Upper lobe of right lung (tissue), 1 donor: ENCODE measurements at places on chromosomes 6 and 20. TPM values are rescaled to one million over a fixed set of nuclear protein-coding genes. Genes with fewer than 3 reads are reported as not detected.

- peak; percentile 70 for DNase-seq
Measured at GRCh38 chr6:215335-216034, 76.8 kb upstream of the DUSP22 start.

- no peak for DNase-seq
Measured at GRCh38 chr6:11208267-11208666, 24.2 kb downstream of the NEDD9 start.

GRCh38 chr6:71028236-71028876, 71.5 kb upstream of the B3GAT2 start:
- no peak for DNase-seq

DNA sequence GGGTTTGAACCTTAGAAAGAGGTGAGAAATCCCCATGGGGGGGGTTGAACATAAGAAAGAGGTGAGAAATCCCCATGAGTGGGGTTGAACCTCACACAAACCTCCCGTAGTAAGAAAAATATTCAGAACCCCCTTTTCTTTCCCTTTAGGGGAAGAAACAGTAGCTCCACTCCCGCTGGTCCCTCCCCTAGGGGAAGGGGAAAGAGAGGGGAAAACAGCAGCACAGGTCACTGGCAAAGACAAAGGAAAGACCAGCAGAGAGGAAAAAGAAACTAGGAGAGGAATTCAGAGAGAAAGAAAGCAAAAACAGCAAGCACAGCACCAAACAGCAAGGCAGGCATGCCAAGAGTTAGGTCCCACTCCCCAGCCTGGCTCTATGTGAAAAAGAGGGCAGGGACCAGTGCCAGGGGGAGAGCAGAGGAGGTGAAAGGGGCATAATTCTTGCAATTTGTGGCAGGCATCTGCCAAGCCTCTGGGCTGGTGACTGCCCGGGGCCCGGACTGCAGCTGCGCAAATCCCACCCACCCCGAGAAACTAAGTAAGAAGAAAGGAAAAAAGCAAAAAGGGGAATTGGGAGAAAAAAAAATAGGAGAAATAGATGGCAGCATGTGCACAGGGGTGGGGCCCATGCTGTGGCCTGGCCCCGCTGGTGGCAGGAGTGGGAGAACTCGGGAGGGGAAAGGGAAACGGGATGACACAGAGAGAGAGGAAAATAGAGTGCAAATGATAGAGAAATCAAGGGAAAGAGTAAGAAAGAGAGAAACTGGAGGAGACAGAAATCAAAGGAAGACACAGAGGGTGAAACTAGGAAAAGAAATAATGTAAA, 15.1 kb upstream of the GOPC start:
- DNase-seq = no peak

- no peak for DNase-seq
Measured at GRCh38 chr6:21713481-21713880, 119.9 kb downstream of the SOX4 start.

- no peak for DNase-seq
Measured at GRCh38 chr6:54361734-54362133, 53.5 kb downstream of the TINAG start.

Gene SIRPA
- total RNA-seq = 93.8 TPM

GRCh38 chr20:38790200-38791053, 15.1 kb upstream of the PPP1R16B start:
- DNase-seq = no peak

GRCh38 chr6:41488433-41489119, 57.6 kb upstream of the FOXP4 start:
- no peak for DNase-seq

Gene GNL1
- total RNA-seq = 54.8 TPM

GRCh38 chr6:144248003-144248402, 37.1 kb upstream of the UTRN start:
- DNase-seq = no peak

GRCh38 chr6:23752414-23752813, 373.6 kb upstream of the NRSN1 start:
- no peak for DNase-seq

DNA sequence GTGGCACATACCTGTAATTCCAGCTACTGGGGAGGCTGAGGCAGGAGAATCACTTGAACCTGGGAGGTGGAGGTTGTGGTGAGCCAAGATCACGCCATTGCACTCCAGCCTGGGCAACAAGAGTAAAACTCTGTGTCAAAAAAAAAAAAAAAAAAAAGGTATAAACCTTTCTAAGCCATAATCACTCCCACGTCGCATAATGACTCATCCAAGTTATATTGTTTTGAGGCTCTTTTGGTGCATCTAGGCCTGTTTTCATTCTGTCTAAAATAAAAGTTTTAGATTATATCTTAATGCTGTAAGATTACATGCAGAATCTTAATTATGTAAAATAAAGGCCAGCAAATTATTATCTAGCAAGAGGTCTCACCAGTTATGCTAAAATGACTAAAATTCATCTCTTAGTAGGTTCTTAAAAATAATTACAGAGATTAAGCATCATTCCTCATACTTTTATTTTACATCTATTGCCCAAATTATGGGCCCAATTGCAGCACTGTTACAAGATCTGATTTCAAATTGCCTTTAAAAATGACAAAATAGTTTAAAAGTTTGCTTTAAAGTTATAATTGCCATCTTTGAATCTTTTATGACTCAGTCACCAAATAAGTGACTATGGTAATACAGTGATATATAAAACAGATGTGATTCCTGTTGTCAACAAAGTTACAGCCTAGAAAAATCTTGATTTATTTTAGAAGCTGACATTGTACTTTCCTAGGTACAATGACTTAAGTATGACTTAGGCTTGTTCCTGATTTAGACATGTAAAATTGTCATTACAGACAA, 10.4 kb upstream of the SUMO4 start:
- DNase-seq = no peak

- DNase-seq = no peak
Measured at GRCh38 chr6:116714761-116715160, 33.8 kb downstream of the KPNA5 start.

GRCh38 chr6:83770910-83771309, 62.0 kb upstream of the SNAP91 start:
- no peak for DNase-seq

Gene UBE2C
- total RNA-seq = 1.4 TPM

GRCh38 chr6:45185403-45186251, 142.5 kb upstream of the RUNX2 start:
- DNase-seq = no peak

- no peak for DNase-seq
Measured at GRCh38 chr6:12331474-12331873, 41.3 kb downstream of the EDN1 start.

DNA sequence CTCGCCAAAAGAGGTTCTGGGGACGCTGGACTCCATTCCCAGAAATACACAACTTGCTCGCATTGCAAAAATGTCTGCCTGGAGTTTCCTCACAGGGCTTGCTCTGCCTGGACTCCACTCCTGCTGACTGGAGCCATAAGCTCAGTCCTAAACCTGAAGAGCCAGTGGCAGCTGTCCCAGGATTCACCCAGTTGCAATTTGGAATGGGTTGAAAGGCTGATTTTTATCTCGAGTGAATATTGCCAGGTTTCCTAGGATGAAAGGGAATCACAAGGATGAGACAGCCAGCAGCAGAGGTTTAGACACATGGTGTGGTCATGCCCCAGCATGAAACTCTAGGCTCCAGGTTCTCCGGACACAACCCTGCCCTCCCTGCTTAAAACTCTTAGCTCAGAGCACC, 223.3 kb downstream of the BMP7 start:
- peak; percentile 1 for DNase-seq

DNA sequence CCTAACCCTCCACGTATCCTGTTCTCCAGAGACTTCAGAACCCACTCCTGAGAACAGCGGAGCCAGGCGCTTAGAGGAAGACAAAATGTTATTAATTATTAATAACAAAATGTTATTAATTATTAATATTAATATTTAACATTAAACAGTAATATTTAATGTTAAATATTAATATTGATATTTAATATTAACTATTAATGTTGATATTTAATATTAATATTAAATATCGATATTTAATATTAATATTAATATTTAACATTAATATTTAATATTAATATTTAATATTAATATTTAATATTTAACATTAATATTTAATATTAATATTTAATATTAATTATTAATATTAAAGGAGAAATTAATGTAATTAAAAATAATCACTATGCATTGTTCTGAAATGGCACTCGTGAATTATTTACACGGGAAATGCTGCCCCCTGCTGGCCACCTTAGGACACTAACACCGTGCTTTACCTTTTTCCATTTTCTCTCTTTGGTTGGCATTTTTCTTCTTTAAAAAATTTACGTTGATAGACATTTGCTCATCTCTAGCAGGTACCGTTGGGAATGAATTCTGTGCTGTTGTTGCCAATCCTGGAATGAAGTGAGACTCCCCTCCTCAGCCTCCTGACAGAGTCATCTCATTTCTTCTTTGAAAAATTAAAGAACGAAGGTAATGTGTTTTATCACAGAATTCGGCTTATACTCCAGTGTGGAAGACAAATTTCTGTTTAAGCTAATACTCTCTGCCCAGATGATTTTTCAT, 7.5 kb upstream of the GGTLC1 start:
- peak; percentile 76 for DNase-seq

Gene LKAAEAR1
- not detected for total RNA-seq

DNA sequence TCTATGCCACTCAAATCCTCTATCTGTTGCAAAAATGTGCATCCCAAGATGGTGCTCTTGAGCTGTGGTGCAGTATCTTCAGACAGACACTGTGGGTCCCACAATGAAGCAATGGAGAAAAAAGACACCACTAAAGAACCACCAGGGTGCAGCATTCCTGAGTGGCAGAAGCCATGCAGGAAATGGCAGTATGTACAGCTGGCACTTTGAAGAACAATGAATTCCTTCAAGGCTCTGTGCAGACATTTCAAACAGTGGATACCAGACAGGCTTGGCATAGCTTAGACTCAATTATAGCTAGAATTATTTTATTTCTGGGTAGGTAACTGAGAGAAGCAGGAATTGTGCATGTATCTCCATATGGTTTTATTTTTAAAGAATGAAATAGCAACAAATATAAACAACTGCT, 24.0 kb upstream of the HDAC2 start:
- DNase-seq = no peak

DNA sequence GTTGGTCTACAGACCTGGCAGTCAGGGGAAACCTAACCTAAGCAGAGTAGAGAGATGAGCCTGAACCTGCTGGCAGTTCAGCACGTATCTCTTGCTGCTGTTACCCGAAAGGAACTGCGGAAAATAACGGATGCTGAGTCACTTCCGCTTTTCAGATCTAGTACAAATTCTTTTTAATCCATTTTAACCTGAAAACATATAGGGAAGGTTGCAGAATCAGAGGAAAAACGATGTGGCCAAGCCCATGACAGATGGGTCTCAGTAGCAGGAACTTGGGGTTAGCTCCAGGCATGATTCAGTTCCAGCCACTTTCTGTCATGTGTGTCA, 351.9 kb upstream of the PRND start:
- DNase-seq = no peak

Gene HTR1E
- total RNA-seq = not detected

- DNase-seq = no peak
Measured at GRCh38 chr20:44838521-44838920, 28.2 kb upstream of the RIMS4 start.

- DNase-seq = no peak
Measured at GRCh38 chr6:107124934-107125348, 9.6 kb upstream of the BEND3 start.

DNA sequence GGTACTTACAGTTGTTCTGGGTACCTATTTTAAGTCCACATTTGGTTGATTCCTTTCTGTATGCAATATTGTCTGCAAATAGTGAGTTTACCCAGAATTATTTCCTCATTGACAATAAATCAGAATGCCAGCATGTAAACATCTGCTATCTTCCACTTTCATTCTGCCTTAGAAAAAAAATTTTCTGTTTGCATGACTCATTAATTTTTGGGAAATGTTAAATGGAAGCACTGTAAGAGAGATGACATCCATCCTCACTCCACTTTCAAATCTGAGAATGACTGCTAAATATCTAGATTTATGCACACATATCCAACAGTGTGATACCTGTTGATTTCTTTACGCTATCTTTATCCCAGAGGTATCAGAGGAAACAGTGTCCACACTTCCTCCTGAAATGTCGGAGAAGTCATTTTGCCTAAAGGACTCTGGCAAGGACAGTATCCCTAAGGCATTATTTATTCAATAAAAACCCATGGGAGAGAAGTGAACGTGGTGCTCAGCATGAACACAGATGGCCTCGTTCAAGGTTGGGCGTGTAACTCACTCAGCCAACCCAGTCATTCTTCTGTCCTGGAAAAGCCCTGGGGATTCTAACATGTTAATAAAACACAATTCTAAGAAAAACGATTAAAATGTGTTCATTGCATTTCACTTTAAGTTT, 780.9 kb downstream of the QKI start:
- no peak for DNase-seq

Gene CLDN20
- not detected for total RNA-seq

Gene SLC17A2
- total RNA-seq = not detected

Gene EYA2
- 1.8 TPM for total RNA-seq

Gene SRSF6
- total RNA-seq = 145 TPM

Gene CFB
- 74.9 TPM for total RNA-seq

DNA sequence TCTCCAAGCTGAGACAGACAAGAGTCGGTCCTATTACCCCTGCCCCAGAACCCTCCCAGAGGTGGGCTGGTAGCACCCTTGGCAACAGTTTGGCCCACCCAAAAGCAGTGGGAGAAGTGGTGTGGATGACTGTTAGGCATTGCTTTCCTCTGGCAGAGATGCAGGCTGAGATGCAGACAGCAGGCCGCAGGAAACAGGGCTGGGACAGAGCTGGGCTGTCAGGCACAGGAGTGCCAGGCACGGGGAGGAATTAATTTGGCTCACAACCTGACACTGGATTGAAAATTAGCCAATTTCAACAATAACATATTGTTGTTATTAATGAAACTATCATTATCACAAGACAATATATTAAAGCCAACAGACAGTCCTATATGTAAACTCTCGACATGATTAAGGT, 15.7 kb upstream of the SIRT5 start:
- DNase-seq = no peak

DNA sequence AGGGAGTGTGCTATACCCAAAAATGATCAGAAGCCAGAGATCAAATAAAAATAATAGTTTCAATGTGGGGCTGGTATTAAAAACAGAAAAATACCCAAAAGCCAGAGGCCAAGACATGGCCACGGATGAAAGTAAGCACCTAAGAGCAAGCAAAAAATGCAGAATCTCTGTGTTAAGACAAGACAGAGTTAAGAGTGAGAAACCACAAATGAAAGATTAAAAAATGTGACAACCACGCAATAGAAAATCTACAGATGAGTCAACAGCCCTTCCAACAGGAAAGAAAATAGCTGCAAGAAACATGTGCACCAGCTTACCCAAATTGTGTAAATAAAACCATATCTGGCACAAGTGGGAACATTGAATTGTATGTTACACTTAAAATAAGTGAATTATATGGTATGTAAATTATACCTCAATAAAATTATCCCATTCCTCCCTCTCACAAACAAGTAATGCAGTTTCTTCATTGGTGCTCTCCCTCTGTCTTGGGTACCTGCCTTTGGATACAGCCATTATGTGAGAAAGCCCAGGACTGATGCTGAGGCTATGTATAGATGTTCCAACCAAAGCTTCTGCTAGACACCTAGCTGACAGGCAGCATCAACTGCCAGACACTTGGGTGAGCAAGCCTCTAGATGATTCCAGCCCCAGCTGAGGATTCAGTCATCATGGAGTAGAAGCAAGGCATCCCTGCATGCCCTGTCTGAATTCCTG, 55.3 kb upstream of the UFL1 start:
- no peak for DNase-seq

GRCh38 chr20:23782366-23782983, 31.7 kb upstream of the CST1 start:
- DNase-seq = no peak
